Stomach (tissue), 19 donors: ENCODE measurements at places on chromosomes 2 and 18.

- DNase-seq: peak; percentile 34
Measured at GRCh38 chr2:19490846-19491435, 132.5 kb upstream of the OSR1 start.

GRCh38 chr2:192070099-192070498 lies 124.6 kb downstream of the TMEFF2 start:
- DNase-seq: no peak

- DNase-seq: no peak
Measured at GRCh38 chr2:66057844-66058243, 377.1 kb upstream of the MEIS1 start.

DNA sequence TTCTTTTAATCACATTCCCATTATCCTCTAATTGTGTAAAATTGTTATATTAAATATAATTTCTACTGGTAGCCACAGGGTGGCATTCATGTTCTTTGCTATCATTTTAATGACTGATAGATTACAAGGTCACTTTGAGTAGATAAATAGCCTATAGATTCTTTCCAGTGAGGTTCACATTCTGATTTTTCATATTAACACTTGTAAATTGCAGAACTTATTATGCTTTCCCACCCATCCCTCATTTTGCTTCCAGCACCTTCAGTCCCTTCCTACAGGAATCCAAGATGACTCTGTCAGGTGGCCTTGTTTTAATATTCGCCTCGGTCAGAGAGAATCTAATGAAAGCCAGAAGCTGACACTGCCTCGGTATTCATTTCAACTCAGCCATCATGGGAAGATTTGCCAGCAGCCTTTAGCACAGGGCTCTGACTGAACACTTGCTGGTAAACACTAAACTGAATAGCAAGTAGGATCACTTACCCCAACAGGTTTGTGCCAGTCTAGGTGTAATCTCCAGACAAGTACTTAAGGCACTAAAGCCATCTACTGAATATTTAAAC lies 101.2 kb upstream of the FSHR start:
- no peak for DNase-seq

DNA sequence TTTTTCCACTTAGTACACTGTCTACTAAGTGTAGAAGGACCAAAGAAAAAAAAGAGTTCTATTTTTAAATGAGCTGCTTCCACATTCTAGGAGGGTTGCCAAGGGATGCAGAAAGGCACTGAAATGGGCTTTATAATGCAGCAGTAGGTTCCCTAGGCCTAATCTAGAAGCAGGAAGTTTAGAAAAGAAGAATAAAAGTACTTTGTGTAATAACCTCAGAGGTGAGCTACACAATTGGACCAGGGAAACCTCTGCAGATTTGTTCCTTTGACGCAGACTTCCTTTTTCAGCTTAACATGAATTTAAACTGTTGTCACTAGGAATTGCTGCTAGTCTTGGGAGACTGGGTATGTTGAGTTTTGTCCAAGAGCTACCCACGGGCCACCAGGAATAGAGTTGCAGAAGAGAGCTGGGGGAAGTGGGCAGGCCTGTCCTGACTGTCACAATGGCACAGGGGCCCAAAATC lies 34.6 kb upstream of the RAB1A start:
- DNase-seq: peak; percentile 52

GRCh38 chr2:230441227-230441897 lies 25.4 kb downstream of the SP100 start:
- no peak for DNase-seq

DNA sequence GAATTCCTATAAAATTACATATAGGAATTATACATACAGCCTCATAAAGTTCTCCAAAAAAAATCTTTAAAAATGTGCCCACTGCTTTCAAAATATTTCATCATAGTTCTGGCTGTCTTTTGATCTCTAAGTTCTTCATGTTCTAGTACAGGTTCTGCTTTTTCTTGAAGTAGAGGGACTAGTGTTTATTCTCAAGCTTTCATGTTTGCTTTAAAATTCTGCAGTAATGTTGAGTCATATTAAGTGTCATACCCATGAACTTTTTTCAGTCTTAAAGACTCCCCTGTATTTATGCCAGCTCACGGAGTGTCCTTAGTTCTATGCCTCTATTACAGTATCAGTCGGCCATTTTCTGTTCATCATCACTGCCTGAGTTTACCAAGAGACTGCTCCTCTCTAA lies 54.8 kb upstream of the CCDC141 start:
- no peak for DNase-seq

- DNase-seq: no peak
Measured at GRCh38 chr2:4020649-4021048, 317.3 kb downstream of the DCDC2C start.

DNA sequence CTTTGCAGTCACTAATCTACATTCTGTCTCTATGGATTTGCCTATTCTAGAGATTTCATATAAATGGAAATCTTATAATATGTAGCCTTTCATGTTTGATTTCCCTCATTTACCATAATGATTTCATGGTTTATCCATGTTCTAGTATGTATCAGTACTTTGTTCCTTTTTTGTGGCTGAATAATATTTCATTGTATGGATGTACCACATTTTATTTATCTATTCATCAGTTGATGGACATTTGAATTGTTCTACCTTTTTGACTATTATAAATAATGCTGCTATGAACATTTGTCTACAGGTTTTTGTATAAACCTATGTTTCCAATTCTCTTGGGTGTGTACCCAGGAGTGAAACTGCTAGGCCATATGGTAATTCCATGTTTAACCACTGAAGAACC lies 221.1 kb downstream of the ICOS start:
- no peak for DNase-seq

DNA sequence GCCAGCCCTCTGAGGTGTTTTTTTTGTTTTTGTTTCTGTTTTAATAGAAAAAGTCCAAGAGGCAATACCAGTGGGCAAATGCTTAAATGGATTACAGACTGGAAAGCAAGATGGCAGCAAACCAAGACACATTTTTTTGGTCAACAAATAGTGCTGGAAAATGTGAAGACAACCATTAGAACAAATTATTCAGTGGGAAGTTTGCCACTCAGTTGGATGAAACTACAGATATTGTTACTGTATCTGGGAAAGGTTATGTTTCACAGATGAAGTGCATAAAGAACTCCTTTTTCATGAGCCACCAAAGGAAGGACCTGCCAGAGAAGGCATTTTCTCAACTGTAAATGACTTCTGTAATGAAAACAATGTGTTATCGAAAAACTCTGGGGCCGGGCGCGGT lies 93.0 kb upstream of the ODC1 start:
- DNase-seq: no peak

GRCh38 chr2:156536534-156536933 lies 100.4 kb downstream of the GPD2 start:
- DNase-seq: no peak

DNA sequence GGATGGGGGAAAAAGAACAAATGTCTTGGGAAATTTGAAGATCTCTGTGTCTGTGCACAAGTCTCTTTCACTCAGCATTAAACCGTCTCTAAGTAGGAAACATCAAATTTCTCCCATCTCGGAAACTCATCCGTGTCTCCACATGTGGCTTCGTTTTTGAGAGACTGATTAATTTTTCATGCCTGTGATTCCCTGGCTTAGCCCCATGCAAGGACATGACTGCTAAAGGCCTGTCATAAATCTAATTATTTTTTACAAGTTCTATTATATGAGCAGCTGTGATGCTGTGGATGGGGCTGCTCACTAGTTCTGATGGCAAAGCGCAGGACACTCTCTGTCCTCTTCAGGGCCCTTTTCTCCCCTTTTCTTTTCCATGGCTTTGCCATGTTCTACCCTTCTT lies 129.1 kb downstream of the RGPD3 start:
- DNase-seq: no peak

GRCh38 chr2:229376866-229377265 lies 105.8 kb upstream of the PID1 start:
- DNase-seq: no peak

DNA sequence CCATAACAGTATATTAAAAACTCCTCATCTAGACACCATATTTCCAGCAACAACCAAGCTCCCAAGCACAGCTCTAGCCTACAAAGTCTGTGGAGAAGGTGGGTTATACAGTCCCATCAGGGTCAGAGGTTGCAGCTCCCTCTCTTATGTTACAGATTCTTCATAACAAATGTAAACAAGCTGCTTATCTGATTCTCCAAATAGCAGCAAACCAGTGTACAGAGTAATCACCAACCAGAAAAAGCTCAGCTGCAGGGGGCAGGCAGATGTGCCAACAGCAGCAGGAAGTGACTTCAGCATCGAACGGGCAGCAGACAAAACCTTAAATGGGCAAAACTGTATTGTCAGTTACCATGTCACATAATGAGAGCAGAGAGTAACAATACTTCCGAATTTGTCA lies 52.9 kb upstream of the NABP1 start:
- peak; percentile 46 for DNase-seq

GRCh38 chr2:183078163-183078463 lies 434 bp upstream of the DUSP19 start:
- DNase-seq: no peak

GRCh38 chr2:149606251-149606811 lies 18.8 kb upstream of the MMADHC start:
- DNase-seq: no peak

- DNase-seq: no peak
Measured at GRCh38 chr2:181988154-181988924, 2.7 kb downstream of the PPP1R1C start.

DNA sequence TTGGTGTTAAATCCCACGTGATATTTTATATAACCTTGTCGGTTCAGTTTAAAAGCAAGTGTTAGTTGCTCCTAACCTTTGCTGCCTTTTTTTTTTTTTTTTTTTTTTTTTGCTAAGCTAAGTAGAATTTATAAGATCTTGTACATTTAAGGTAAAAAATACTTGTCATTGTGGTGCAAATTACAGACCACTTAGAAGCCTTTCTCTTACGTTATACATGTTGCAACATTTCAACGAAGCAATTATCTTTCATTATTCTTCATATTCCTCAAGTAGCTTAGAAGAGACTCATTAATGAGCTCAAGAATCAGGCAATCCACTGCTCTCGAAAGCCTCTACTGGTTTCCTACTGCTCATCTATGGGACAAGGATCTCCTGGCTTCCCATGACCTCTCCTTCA lies 14.9 kb upstream of the IL1RL2 start:
- DNase-seq: no peak

DNA sequence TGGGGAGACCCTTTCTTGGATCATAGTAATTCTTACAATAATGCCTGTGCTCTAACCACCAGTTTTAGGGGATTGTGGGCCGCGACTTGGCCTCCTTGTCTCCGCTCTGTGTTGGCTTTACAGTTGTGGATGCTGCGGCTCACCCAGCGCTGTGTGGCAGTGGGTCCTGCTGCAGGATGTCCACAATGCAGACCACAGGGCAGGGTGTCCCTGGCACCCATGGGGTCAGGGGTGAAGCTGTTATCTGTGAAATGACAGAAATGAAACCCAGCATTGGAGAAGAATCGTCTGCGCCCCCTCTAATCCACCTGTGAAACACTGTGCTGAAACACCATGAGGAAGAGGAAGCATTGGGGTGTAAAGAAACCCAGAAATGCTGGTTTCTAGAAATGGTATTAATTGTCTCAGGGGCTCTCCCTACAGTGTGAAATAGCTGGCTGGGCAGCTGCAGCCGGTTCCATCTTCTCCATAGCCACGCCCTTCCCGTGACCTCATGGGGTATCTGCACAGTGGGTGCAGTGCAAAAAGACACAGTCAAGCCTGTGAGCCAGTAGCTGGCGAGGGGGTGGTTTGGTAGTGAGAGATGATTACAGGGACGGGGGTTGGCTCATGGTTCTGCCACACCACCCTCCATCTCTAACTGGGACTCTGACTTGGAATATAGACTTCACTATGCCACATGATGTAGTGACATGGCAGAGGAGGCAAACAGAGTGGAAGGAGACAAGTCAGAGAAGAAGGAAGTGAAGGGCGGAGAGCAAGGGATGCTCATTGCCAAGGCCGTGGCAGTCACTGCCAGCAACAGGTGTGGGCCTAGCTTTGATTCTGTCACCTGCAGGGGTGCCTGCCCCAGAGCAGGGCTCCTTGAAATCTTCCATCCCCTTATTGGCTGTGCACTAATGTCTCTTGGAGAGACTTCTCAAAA lies 16.2 kb downstream of the INPP4A start:
- peak; percentile 32 for DNase-seq

- DNase-seq: peak; percentile 67
Measured at GRCh38 chr2:196239622-196240587, 68.5 kb upstream of the STK17B start.

DNA sequence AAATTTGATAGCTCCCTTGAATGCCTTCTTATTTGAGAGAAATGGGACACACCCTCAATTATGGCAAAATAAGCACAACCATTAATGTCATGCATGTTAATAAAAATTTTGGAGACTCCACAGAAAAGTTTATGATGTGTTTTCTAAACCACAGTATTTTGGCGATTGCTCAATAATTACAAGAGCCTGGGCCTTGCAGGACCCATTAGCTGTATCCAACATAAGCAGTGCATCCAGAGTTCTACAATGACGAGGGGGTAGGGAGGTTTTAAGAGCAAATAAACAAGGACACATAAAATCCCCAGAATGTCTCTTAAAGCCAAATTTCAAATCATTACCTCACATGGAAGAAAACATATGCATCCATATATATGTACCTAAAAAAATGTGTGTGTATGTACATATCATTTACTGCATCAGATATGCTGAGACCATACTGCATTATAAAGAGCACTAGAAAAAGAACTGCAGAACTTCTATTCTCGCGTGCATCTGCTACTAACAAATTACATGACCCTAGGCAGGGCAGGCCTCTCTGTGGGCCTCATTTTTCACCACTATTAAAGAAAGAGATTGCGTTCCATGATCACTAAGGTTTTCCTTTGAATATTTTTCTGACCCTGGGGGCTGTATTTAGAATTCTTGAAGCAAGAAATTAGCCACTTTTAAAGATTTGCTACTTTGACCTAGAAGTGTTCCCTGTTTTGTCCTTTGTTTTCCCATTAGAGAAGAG lies 38.0 kb downstream of the CMPK2 start:
- DNase-seq: no peak

DNA sequence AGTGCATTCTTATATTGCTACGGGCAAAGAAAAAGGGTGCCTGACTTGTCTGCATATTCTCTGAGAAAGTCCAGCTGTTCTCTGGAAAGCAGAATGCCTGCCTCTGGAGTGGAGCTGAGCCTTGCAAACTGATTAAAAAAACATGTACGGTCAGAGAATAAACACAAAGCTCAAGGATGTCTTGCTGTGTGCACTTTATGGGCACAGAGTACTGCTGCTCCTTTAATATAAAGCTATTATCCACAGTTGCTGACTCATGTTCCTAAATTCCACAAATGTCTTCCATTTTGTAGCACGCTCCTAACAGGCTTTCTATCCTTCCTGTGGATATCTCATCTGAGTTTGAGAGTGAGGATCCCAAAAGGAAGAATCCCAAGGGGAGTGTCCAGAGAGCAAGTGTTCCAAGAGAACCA lies 229.0 kb downstream of the MREG start:
- DNase-seq: peak; percentile 73

DNA sequence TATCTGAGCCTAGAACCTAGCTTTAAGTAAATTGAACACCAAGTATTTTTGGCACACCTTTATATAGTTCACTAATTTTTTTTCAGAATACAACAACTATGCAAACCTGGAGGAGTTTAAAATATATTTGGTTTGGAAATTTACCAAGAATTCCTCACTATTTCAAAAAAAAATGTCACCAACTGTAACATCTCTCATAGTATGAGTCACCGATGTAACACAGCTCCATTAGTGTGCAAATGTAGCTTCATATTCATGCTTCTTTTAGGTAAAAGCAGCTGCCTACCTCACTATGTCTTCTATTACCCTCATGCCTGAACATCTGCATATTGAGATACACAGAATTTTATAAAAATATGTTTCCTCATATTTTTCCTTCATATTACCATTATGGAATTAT lies 80.5 kb downstream of the NRXN1 start:
- DNase-seq: no peak

GRCh38 chr18:28526196-28526595 lies 349.3 kb upstream of the CDH2 start:
- no peak for DNase-seq

- no peak for DNase-seq
Measured at GRCh38 chr2:233438573-233439147, 84.4 kb downstream of the DGKD start.
